NCI-H524 (cell line): ENCODE measurements at places on chromosomes 7 and 10.

- no peak for DNase-seq
Observed at GRCh38 chr7:98163704-98164494, 47.3 kb upstream of the BHLHA15 start.

DNA sequence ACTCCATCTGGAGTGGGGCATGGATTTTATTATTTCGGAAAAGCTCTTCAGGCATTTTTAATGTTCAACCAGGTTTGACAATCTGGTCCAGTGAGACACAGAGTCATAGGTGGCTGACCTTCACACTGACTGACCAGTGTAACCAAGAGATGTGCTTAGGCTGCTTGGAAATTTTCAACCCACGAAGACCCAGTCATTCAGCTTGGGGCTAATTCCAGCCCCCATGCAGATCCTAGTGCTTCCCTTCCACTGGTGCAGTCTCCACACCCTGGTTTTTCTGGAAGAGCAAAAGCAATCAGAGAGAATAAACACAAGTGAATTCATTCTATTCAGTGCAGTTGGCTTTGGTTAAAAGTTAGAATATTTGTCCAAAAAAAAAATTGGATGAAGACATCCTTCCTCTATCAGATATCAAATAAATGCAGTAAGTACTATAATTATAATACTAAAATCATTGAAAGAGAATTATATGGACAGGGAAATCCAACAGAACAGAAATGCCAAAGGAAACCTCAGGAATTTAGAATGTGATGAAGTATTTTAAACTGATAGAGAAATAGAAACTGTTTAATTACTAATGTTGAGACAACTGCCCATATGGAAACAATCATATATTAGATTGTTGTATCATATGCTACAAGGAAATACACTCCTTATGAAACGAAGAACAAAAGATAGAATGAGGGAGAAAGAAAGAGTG is 178.0 kb downstream of the NPSR1 start:
- DNase-seq = no peak

DNA sequence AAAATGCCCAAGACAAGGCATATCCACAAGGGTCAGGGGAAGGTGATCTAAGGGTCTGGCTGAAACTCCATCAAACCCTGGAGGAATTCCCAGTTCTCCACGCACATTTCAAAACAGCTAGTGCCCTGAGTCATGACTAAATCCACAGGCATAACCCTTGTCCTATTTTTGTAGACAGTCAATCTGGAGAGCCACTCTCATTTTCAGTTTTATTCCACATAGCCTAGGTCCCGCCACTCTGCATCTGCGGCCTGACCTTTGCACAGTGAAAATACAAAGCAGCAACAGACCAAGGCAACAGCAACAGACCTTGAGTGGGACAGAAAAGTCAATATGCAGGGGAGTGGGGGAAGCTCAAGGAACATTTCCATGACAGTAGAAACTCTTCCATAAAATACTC is 201.4 kb upstream of the NPVF start:
- DNase-seq = no peak

DNA sequence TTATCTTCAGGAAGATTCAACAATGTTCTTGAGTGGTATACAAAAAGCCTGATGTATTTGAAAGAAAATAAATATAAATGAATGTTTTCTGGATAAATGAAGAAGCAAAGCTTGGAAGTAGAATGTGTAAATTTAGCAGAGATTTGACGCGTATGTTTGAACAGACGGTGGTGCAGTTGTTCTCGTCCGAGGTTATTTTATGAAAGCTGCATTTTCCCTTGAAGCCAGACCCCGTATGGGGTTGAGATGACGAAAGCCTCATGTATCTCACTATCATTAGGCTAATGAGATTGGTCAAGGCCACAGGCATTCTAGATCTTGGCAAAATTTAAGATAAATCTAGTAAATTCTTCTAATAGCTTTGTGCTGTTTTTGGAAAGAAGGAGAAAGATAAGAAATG is 195.2 kb downstream of the NXPH1 start:
- no peak for DNase-seq

DNA sequence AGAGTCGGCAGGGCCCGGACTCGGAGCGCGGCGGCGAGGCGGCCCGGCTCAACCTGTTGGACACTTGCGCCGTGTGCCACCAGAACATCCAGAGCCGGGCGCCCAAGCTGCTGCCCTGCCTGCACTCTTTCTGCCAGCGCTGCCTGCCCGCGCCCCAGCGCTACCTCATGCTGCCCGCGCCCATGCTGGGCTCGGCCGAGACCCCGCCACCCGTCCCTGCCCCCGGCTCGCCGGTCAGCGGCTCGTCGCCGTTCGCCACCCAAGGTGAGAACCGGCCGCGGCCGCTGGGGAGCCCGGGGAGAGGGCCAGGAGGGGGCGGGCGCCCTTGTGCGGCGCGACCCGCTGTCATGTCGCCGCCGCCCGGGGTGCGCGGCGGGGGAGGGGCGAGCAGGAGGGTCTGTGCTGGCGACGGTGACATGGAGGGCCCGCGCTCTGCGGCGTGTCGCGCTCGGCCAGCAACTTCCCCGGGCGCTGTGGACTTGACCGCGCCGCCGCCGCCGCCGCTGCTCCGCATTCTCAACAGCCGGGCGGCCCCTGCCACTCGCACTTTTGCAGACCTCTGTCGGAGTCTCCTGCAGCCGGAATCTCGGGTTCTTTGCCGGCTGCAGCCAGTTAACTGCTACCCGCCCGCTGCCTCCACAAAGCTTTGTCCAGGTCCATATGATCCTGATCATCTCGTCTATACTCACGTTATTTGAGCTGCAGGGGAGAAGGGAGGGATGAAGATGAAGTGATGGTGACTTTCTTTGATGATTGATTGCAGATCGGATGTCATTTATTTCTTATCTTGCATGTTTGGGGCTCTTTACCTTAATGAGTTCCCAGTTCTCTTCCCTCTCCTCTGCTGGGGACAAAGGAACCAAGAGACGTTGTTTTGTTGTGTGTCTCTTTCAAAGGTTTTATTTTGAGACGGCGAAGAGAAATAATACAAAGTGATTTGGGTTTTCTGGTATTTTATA is 869 bp downstream of the TRIM24 start:
- peak; percentile 45 for DNase-seq

GRCh38 chr10:75334720-75335119 is 66.8 kb downstream of the ZNF503 start:
- DNase-seq = no peak

GRCh38 chr7:4416396-4417056 is 265.6 kb upstream of the FOXK1 start:
- DNase-seq = peak; percentile 53

GRCh38 chr7:131537571-131537978 is 18.9 kb downstream of the PODXL start:
- DNase-seq = peak; percentile 70

GRCh38 chr7:32587411-32587948 is 92.2 kb downstream of the AVL9 start:
- DNase-seq = no peak

- no peak for DNase-seq
Observed at GRCh38 chr7:152661479-152661878, 14.5 kb downstream of the XRCC2 start.

- DNase-seq = no peak
Observed at GRCh38 chr10:110324805-110325280, 20.1 kb upstream of the SMNDC1 start.
